Aorta (tissue), 5 donors: ENCODE measurements at places on chromosomes 2 and 18. TPM values are rescaled to one million over a fixed set of nuclear protein-coding genes. Genes with fewer than 3 reads are reported as not detected.

DNA sequence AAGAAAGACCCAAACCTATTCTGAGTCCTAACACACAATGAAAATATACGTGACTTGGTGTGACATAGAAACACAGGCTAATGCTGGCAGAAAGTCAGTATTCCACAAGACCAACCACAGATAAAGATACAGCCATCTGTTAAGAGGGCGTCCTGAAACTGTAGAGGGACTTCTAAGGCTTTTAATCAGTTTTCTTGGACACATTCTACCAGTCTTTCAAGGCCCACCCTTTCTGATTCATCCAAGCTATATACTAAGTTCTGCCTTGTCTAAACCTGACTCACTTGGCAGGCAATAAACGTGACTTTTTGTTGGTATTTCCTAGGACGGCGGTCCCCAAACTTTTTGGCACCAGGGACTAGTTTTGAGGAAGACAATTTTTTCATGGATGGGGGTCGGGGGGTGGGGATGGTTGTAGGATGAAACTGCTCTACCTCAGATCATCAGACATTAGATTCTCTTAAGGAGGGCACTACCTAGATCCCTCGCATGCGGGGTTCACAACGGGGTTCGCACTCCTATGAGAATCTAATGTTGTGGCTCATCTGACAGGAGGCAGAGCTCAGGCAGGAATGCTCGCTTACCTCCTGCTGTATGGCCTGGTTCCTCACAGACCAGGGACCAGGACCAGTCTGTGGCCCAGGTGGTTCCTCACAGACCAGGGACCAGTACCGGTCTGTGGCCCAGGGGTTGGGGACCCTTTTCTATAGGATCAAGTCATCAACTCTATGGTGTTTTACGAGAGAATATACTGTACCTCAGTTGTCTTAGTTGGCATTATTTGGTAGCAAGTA, 61.4 kb downstream of the SP3 start:
- DNase-seq, result no peak

The RGPD3 gene
- total RNA-seq, result not detected

DNA sequence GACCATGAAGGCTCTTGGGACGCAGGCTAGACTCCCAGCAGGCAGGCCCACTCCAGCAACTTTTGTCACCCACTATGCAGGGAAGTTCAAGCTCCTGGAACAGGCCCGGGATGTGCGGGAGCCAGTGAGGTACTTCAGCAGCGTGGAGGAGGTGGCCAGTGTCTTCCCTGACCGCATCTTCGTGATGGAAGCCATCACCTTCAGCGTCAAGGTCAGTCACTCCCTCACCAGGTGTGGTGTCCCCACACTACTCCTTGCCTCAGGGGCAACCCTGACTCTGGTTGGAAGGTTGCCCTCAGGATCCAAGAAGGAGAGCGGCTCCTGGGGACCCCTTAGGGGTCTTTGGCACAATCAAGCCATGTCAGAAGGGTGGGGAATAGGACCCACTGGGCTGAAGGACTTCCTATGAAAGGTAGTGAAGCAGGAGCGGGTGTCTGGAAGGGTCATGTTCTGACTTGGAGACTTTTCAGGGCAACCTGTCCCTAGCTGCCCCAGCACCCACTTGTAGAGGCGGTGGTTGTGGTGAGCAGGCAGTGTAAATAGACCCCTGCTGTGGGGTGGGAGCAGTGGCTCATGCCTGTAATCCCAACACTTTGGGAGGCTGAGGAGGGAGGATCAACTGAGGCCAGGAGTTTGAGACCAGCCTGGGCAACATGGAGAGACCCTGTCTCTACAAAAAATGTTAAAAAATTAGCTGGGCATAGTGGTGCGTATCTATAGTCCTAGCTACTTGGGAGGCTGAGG, 10.2 kb downstream of the GAREM2 start:
- DNase-seq, result no peak

DNA sequence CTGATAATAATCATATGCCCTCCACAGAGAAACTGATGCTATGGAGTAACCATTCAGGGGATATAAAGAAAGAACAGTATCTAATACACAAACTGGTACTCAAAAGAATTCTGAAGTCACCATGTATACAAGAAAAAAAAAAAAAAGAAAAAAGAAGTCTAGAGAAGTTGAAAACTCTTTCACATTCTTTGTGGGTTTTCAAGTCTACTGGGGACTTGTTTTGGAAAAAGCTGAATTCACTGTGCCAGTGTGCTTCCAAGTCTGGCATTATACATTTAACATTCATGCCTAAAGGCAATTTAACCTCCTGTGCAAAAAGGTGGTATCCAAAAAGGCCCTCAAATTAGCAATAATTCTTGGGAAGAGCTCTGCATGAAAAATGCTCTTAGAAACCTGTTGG, 94.8 kb upstream of the ITGB6 start:
- no peak for DNase-seq

The PMAIP1 gene
- total RNA-seq, result 1.3 TPM

DNA sequence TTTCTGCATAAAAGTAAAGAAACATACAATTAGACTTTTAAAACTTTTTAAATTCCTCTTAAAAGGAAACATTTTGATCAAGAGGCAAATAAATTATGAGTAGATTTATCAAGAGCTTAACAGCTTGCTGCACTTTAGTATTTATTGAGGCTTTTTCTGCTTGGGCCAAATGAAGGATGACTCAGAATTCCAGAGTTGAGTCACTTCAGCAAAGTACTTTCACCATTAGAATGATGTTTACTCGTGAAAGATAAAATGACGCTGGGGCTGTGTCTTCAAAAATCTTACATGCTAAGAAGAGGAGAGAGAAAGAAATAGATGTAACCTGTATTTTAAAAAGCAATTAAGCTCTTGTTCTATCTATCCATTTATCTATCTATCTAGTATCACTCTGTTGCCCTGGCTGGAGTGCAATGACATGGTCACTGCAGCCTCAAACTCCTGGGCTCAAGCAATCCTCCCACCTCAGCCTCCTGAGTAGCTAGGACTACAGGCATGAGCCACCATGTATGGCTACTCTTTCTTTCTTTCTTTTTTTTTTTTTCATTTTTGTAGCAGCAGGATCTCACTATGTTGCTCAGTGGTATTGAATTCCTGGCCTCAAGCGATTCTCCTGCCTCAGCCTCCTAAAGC, 75.3 kb upstream of the RIOK3 start:
- DNase-seq, result no peak

GRCh38 chr18:39305766-39306165, 1740.2 kb upstream of the CELF4 start:
- no peak for DNase-seq

DNA sequence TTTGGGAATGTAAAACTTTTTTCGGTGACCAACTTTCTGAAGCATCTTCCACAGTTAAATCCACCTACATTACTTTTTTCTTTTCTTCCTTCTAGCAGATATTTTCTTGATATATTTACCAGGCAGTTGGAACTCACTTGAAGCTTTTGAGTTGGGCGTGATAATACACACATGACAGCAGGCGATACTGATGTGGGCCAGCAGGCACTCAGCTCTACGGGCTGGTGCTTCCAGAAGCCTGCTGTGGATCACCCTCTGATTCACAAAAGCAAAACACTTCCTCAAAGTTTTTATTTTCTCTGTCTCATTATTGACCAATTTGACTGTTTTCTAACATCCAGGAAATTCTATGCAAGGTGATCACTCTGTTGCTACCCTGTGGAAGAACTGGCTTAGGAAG, 22.9 kb downstream of the GRHL1 start:
- no peak for DNase-seq

The C2orf81 gene
- total RNA-seq, result 1.4 TPM

GRCh38 chr2:31523871-31524492, 56.8 kb downstream of the SRD5A2 start:
- no peak for DNase-seq

DNA sequence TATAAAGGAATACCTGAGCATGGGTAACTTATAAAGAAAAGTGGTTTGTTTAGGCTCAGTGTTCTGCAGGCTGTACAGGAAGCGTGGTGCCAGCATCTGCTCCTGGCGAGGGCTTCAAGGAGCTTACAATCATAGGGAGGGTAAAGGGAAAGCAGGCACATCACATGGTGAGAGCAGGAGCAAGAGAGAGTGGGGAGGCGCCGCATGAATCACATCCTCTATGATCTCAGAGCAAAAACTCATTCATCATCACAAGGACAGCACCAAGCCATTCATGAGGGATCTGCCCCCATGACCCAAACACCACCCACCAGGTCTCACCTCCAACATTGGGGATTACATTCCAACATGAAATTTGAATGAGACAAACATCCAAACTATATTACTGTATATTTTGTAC, 32.5 kb downstream of the R3HDM1 start:
- no peak for DNase-seq

The SP3 gene
- total RNA-seq, result 79.1 TPM

The ZBTB7C gene
- total RNA-seq, result 22.4 TPM

DNA sequence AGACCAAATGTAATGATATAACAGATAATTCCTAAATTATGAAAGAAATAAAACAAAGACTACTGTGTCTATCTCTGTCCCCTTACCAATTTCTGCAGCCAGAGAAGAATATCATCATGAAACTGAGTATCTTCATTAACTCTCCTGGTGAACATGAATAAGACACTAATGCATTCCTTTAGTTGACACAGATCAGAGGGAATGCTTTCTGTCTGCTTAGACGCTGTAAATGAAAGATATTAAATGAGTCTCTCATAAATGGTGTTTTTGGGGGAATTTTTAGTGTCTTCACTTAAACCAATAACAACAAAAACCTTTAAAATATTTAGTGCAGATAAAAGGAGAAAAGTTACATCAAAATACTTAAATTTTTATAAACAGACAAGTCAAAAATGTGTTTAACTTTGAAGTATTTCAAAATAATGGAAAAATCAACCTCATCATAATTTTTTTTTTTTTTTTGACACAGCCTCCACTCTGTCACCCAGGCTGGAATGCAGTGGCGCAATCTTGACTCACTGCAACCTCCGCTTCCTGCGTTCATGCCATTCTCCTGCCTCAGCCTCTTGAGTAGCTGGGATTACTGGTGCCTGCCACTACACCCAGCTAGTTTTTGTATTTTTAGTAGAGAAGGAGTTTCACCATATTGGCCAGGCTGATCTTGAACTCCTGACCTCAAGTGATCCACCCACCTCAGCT, 16.0 kb downstream of the EPG5 start:
- peak; percentile 72 for DNase-seq

DNA sequence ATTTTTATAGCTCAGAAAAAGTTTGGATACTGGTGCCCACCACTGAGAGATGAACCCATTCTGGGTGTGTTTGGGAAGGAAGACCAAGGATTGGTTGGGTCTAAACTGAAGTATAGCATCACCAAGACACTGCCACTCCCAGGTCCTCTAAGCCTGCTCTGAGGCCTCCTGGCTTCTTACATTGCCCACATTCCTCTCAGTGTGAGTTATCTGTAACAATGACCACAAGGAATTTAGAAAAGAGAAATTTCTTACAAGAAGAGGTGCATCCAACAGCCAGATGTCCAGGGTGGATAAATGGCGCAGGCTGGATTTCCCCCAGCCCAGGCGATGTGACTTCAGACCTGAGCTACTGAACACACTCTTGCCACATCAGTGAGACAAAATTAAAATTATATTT, 1.6 kb upstream of the GPR45 start:
- DNase-seq, result no peak

The VWA3B gene
- total RNA-seq, result 1.0 TPM

The DUSP19 gene
- 7.1 TPM for total RNA-seq

The FAP gene
- 28.6 TPM for total RNA-seq

DNA sequence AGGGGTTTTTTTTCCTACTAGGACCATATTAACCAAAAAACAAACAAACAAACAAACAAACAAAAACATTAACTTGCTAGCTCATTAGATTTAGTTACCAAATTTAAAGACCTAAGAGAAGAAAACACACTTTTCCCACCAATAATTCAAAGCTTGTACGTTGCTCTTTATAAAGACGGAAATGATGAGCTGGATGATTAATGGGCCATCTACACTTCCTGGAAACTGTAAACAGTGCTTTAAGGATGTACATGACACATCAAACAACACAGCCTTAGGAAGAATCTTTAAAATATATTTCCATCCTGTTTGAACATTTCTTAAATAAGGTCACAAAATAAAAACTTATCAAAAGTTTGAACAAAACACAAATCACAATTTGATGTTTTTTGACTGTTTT, 982 bp downstream of the BMP10 start:
- DNase-seq, result no peak

The PSMA8 gene
- not detected for total RNA-seq

The FBXO41 gene
- total RNA-seq, result 3.3 TPM

GRCh38 chr2:237532160-237532559, 34.2 kb upstream of the PRLH start:
- DNase-seq, result no peak

DNA sequence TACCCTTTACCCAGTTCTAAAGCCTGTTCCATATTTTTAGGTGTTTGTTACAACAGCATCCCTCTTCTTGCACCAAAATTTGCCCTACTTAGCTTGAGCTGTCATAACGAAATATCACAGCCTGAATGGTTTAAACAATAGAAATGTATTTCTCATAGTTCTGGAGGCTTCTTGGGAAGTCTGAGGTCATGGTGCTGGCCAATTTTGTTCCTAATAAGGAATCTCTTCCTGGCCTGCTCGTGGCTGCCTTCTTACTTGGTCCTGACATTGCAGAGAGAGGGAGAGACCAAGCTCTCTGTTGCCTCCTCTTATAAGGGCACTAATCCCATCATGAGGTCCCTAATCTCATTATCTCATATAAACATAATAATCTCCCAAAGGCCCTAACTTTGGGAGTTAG, 267.8 kb downstream of the PID1 start:
- DNase-seq, result no peak

The BABAM2 gene
- 53.8 TPM for total RNA-seq
